HAP-1 (cell line): ENCODE measurements at places on chromosomes 3 and 15.

DNA sequence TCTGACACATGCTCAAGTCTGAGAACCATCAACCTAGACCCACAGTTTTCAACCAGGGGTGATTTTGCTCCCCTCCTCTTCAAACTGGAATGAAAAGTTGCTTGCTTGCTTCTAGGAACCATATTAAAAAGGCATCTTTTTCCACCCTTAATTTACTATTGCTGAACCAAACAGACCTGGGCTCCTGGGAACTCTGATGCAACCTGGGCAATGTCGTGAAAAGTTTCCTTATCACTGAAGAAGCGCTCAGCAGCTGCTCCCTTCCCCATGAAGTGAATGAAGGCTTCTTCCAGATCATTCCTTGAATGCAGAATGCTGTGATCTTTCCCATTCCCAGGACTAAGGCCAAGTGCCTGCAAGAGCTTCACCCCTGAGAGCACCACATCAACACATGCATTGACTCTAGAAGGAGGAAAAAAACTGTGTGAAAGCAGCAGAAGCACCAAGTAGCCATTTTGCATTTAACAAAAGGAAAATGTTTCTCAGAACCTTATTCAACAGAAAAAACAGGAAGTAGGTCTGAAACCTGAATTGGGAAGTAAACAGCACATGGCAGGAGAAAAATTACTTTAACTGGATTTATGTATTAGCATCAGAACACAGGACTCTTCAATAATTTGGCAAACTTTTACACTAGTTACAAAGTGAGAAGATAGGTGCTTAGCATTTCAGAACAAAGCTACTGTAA, 8.7 kb downstream of the ADPGK start:
- no peak for DNase-seq

GRCh38 chr3:147713234-147714133, 304.3 kb downstream of the ZIC1 start:
- DNase-seq, result no peak

DNA sequence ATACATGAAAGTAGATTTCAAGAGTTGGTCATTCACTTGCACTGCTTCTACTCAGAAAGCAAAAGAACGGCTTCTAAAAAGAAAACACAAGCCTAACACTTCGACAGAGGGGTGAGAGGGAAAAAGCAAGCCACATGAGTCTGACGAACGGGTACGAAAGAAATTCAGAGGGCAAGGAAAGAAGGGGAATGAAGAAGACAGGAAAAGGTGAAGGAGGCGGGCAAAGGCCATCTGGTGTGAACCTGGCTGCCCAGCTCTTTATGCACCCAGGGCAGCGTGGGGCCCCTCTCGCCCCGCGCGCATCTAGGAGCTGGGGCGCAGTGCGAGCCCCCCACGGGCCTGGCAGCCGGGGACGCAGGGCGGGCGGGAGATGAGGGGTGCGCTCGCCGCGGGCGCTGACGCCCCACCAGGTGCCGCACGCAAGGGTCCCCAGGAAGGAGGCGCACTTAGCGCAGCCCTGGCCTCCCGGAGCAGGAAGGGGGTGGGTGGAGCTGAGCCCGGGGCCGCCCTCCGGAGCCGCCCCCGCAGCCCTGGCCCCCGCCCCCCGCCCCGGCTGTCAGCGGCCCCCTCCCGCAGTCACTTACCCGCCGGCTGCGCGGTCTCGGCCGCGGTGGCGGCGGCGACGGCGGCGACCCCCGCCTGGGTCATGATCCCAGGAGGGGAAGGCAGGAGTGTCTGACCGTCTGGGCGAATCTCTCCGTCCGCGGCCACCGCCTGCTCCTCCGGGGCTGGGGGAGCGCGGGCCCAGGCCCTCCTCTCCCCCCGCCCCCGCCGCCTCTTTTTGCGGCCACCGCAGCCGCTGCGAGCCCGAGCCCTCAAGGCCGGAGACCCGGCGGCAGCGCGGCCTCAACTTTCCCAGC, at the start of gene USF3:
USF3 (minus strand) TSS at position 857 of the 860 bp plus-strand sequence. CDS start 21,764 bp downstream, outside the sequence.
- DNase-seq, result peak; percentile 30

DNA sequence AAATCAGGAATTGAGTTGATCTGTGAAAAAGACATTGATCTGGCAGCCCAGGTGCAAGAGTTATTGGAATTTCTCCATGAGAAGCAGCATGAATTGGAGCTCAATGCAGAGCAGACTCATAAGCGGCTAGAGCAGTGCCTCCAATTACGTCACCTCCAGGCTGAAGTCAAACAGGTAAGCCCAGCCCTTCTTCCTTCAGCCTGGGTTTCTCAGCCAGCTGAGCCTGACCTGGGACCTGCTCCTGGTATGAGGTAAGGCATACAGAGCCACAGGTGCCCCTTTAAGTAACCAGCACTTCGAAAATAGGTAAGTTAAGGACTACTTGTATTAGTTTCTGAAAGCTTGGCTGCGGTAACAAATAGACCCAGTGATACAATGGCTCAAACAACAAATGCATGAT, 307.4 kb upstream of the UMPS start:
- DNase-seq, result no peak

GRCh38 chr3:7371693-7372572, 511.0 kb downstream of the GRM7 start:
- no peak for DNase-seq

DNA sequence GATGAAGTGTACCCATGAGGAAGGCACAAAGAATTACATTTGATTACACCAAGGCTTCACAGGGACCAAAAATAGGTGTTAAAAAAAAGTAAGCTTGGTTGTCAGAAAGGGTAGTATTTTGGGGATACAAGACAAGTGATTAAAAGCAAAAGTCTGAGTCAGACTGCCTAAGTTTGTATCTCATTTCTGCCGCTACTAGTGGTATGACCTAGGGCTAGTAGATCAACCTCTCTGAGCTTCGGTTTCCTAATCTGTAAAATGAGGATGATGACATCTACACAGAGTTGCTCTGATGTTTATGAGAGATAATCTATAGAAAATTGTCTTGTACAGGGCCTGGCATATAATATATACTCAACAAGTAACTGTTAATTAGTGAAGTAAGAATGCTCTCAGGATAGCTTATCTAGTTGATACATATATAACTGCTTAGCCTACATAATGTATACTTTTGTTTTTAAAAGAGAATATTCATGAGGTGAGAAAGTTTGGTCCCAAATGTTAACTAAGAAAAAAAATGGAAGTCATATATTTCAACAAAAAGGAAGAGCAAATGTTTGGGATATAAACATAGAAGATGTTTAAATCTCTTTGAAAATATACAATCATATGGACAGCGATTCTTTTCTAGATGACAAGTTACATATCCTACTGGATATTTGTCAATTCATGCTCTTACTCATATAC, 163.0 kb upstream of the SLC2A2 start:
- no peak for DNase-seq

GRCh38 chr3:150920236-150920635, 15.0 kb upstream of the MINDY4B start:
- no peak for DNase-seq
